ENCODE measurements at places on chromosomes 1 and 21.
A peak's percentile ranks its signal among the peaks of the same experiment; 100 is the strongest.

- peak; percentile 80 for DNase-seq
These were observed 57.0 kb downstream of the FCRL5 start for GRCh38 chr1:157495285-157495684.

- no peak for DNase-seq
These were observed 31.7 kb downstream of the RCSD1 start for GRCh38 chr1:167661527-167662426.

DNA sequence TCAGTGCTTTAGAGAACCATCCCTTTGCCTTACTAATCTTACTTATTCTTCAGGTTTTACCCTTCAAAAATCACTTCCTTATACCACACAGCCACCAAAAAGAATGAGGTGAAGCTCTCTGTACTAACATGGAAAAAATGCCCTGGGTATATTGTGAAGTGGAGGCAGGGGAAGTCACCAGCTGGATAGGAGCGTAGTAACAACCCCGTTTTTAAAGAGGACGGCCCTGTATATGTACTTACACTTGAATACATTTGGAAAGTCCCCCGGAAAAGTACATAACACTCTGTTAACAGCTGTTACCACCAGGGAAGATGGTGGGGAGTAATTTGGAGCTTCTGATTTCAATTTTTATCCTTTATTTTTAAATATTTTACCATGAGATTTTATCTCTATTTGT, 28.2 kb upstream of the KHDRBS1 start:
- no peak for DNase-seq

DNA sequence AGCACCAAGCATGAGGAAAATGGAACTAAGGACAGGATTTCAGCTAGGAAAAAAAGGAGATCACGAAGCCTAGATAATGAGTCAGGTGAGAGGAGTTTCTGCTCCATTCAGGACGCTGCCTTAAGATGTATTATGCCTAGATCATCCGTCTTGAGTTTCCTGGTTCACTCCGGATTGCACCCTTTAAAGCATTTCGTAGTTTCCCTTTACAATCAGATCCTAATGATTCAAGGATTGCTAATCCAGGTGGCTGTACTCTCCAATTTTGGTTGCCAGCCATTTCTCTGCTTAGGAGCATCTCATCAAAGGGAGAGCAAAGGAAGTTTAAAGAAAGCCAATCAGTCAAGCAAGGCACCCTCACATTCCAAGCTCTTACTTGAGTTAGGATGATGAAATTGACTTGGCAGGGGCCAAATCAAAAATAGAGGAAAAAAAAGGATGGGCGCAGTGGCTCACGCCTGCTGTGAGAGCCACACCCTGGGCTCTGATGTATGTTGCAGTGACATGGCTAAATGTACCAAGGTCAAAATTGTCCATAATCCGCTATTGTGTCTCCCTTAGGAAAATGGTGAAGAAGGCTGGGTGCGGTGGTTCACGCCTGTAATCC, 156.9 kb upstream of the SOD1 start:
- DNase-seq: no peak

- no peak for DNase-seq
These were observed 19.3 kb upstream of the PTPRF start for GRCh38 chr1:43511394-43511793.

- no peak for DNase-seq
These were observed 195.1 kb downstream of the PTPRC start for GRCh38 chr1:198833706-198834503.

DNA sequence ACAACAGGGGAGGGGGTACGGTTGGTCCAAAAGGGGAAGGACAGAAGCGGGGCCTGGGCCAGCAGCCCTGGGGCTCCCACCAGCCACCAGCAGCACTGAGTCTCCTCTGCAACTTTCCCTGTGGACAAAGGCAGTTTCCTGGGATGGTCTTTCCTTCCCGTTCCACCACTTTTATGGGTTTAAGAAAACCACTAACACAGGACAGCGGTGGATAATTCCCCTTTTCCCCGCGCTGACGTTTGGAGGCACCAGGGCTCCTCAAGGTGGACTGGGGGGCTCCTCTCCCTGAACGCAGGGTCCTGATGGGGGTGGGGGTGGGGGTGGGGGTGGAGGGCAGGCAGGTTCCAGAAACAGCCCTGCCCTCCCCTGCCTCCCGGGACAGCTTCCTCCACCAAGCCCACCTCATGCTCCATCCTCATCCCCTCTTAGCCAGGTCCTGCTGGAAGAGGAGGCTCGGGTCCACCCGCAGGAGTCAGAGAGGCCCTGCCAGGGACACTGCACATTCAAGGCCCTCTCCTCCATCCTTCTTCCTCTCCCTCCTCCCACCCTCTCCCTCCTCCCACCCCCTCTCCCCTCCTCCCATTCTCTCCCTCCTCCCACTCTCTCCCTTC, 4.8 kb upstream of the COL6A1 start:
- no peak for DNase-seq

DNA sequence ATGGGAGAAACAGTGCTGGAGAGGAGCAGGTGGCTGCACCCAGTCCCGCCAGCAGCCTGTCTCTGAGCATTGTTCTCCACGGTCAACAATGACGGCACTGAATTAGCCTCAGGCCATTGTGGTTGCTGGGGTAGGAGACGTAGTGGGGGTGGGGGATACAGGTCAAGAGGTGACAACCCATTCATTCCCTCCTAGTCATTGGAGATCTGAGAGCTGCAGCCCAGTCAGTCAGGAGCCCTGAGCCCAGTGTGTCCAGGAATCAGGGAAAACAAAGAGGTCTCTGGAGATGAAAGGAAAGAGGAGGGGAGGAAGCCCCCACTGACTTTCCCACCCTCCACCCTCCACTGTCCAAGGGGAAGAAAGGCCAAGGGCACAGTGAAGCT, 15.3 kb downstream of the SMIM12 start:
- no peak for DNase-seq

DNA sequence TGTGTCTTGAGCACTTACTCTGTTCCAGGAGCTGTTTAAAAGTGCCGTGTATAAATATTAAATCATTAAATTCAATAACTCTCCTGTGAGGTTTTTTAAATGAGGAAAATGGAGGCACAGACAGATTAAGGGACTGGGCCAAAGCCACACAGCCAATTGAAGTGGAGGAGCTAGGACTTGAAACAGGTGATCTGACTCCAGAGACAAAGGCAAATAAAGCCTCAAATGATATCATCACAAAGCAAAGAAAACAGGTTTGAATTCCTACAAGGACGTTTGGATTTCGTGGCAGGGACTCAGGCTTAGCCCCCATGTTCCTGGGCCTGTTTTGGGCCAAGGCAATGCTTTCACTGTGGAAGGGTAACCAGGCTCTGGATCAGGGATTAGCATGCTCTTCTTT, 45.2 kb upstream of the DMBX1 start:
- no peak for DNase-seq

DNA sequence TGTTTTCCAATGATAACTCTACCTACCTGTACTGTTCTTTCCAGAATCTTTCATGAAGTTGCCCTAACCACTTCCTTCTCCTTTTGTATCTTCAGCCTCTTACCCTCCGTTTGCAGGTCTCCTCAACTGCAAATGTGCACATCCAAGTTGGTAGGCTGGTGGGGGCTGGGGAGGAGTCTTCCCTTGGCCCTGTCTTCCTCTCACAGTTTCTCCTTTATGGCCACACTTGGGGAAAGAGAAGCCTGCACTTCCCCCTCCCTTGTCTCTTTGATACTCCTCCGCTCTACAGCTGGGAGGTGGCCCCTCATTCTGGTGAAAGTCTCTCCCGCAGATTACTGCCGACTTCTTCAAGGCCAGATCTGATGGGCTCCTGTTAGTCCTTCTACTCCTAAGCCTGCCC, 26.9 kb upstream of the GPR88 start:
- DNase-seq: no peak

DNA sequence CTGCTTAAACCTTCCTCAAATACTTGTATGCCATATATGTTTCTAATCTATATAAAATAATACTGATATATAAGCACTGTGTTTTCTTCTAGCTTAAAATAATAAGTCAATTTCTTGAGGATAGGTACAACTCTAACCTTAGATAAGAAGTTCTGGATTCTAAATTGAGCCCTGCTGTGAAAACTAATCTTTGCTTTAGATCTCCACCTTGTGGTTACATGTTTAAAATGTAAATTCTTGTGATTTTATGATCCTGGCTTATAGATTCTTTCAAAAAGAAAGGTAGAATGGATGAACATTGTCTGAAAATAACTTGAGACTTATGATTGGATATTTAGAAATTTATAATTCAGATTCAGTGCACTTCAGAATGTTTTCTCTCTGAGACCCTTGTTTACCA, 38.9 kb upstream of the HMCN1 start:
- DNase-seq: peak; percentile 8

- DNase-seq: no peak
These were observed 7.1 kb downstream of the IGSF9 start for GRCh38 chr1:159938211-159938852.

- no peak for DNase-seq
These were observed 12.8 kb downstream of the PLA2G5 start for GRCh38 chr1:20082772-20083171.

DNA sequence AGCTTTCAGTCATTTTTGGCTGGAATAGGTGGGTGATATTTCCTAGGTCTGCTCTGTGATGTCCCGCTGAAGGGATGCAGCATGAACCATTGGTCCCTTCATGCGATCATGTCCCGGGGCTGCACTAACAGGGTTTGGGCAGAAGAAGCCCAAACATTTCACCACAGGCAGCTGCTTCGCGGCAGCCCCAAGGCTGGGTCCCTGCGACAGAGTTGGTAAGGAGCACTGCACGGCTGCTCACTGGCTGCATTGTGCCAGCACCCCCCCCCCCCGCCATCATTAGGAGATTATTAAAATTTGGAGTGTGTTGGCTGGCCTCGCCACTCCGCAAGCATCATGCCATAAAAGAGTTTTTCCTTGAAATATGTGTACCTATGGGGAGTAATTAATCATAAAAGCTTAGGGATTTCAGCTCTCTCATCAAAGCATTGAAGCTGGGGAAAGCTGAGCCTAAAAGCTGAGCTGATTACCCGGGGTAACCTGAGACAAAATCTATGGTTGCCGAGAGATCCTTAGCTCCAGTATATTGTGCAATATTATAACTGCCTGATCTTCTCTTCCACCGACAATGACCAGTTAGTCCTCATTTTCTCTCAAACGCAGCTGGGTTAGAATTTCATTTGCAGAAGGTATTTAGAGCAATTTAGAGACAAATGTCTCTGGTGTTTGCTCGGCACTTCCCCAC, 62.5 kb downstream of the PEX14 start:
- DNase-seq: peak; percentile 45

DNA sequence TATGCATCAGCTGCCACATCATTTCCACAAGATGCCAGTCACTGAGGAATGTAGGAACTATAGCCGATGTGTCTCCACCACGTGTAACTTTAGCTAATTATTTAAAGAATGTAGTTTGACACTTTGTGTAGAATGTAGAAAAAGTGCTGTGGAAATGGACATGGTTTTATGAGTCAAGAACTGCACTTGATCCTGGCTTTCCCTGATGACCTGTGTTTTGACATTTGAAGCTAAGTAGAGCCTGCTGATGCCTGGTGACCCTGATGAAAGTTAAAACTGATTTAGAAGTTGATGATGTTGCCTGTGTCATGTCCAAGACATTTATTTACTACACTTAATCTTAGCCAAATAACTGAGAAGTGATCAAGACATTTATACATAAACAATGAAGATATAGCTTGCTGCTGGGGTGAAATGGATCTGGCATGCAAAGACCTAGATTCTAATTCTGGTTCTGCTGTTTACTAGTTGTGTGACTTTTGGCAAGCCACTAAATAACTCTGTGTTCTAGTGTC, 4.4 kb upstream of the OSBPL9 start:
- DNase-seq: no peak

GRCh38 chr21:33402001-33402979, 923 bp upstream of the IFNGR2 start:
- no peak for DNase-seq

- no peak for DNase-seq
These were observed 7.7 kb downstream of the CELF3 start for GRCh38 chr1:151708891-151709290.

GRCh38 chr1:26666855-26667254, 29.0 kb upstream of the ARID1A start:
- no peak for DNase-seq

DNA sequence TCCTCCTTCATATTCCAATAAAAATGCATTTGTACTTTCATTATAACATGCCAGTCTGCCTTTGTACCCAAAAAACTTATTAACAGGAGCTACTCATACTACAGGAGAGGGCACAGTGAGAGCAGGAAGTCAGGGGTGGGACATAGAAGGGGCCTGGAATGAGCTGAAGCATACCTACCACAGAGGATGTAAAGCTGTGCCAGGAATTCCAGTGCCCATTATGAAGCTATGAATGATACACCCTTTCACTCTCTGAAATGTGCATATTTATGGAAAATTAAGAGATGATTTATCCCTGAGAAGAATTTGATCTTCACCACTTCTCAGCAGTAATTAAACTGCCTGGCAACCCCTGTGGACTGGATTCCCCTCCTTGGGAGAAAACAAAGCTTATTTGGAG, 65.8 kb downstream of the ATP5PO start:
- DNase-seq: no peak

- DNase-seq: no peak
These were observed 85.5 kb upstream of the L1TD1 start for GRCh38 chr1:62109124-62109523.
